ENCODE measurements at places on chromosomes 4 and X. TPM values are rescaled to one million over a fixed set of nuclear protein-coding genes. Genes with fewer than 3 reads are reported as not detected.

- DNase-seq, result no peak
Measured at GRCh38 chr4:188612659-188613058, 473.4 kb downstream of the TRIML1 start.

- DNase-seq, result no peak
Measured at GRCh38 chr4:129323658-129324057, 227.7 kb downstream of the C4orf33 start.

- DNase-seq, result no peak
Measured at GRCh38 chr4:93261207-93261606, 567.3 kb upstream of the ATOH1 start.

- DNase-seq, result no peak
Measured at GRCh38 chr4:128907981-128908380, 98.5 kb downstream of the JADE1 start.

DNA sequence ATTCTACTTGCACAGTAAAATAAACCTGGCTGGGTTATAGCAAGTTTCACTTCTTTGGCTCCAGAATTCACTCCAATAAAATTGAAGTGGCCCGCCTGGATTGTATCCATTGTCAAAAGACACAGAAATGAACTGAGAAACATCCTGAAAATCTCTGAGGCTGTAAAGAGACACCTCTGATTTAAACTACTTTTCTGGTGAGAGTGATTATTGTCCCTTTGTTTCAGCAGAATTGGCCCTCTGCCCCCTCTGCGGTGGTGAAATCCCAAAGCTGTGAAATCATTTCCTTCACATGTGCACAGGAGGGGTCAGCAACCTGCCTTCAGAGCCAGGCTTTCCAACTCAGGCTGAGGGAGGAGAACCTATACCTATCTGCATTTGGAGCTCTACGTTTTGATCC lies 23.0 kb downstream of the GAB3 start:
- peak; percentile 52 for DNase-seq

DNA sequence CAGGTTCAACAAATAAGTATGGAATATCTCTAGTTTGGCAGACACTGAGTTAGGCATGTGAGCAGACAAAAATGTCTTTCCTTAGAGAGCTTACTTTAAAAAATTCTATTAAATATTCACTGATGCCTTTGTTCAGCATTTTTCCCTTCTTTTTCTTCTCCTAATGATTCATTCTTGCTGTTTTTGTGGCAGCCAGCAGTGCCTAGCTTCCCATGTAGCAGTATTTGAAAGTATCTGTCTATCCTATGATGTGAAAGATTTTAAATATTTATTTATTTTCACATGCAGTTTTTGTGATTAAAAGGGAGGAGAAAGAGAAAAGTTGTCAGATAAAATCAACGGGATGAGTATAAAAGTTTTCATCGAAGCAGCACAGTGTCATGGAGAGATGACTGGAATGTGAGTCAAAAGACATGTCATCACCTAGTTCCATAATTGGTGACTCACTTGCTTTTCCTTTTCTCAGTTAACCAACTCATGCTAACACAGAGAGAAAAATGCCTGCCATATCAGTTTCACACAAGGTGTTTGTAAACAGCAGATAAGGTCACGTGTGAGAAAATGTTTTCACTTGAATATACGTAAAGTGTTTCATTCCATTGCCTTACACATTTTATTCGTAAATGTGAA lies 69.8 kb downstream of the BMPR1B start:
- DNase-seq, result peak; percentile 43

Gene PDE6B
- not detected for total RNA-seq

Gene MAGEC1
- 0.10 TPM for total RNA-seq

Measured in RPMI7951 (cell line).